Endothelial cell (in vitro differentiated cells): ENCODE measurements at places on chromosomes 6 and 20.

DNA sequence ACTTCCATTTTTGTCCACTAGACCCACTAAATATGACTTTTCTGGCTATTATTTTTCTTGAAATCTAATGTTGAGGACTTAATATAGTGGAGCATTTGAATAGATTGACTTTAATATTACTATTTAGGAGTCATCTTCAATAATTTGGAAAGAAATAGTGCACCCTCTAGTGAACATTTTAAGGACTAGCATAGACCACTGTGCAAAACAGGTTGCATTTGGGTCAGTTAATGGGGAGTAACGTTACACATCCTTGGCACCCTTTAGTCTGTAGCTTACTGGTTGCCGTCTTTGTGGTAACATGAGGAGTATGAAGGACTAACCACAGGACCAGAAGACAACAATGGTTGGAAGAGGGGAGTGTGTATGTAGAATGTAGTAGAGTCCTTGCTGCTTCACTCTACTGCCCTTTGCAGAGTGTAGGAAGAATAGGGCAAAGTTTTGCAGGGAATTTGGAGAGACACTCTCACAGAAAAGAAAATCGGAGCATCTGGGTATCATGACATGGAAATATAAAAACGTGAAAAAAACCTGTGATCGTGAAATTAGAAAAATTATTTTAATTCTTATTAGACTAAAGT lies 25.2 kb downstream of the RFPL4B start:
- DNase-seq = no peak

- DNase-seq = no peak
Observed at GRCh38 chr6:157452096-157452495, 71.1 kb downstream of the ZDHHC14 start.

- DNase-seq = no peak
Observed at GRCh38 chr6:129340983-129341382, 369.0 kb downstream of the ARHGAP18 start.

GRCh38 chr20:1800180-1800579 lies 95.0 kb upstream of the SIRPA start:
- no peak for DNase-seq

GRCh38 chr6:119887666-119888065 lies 538.1 kb upstream of the MAN1A1 start:
- no peak for DNase-seq

GRCh38 chr6:11044712-11045167 lies 635 bp upstream of the ELOVL2 start:
- DNase-seq = no peak

GRCh38 chr20:62501801-62502495 lies 26.2 kb upstream of the GATA5 start:
- no peak for DNase-seq

- DNase-seq = no peak
Observed at GRCh38 chr6:18280084-18280483, 15.8 kb upstream of the DEK start.

DNA sequence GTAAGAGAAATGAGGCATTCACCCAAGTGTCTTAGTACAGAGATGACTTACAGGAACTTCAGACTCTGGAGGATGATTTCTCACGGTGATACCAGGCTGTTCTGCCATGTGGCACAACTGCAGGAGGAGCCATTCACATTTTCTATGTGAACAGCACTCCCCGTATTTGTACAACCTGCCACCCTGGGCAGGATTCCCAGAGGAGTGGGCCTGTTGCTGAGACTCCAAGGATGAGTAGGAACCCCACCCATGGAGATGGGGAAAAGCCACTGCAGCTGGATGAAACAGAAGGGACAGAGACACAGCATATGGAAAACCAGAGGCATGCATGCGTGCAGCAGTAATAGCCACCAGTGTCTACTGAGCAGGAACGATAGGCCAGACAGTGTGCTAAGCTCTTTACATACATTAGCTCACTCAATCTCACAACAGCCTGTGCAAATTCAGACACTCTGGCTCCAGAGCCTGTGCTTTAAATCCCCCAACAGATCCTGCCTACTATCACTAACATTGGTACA lies 48.0 kb upstream of the PTPRT start:
- no peak for DNase-seq

DNA sequence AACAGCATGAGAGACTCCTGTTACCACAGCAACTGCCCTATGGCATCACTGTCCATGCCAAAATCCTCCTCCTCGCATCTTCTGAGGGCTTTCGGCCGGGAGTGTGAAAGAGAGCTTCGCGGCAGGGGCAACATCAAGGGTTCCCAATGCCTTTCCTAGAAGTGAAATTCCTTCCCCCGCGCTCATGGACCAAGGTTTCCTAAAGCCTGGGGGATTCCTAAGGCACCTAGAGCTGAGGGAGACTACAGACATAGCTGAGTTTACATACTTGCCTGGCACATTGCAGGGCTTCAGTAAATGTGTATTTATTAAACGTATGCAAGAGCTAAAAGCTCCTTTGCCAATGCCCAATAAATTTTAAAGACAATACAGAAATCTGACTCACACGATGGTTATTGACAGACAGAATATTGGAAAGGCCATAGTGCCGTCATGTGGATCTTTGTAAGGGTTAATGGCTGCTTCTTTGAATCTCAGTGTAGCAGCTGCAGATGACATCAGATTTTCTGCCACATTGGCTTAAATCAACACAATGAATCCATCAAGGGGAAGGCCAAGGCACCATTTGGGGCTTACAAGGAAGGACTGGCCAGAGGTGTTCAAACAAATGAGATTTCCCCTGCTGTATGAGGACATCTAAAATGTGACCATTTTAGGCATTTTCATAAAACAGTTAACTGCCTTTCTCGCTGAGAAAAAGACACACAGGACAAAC lies 281.2 kb upstream of the JARID2 start:
- DNase-seq = no peak

GRCh38 chr6:167669870-167670802 lies 156.6 kb upstream of the AFDN start:
- no peak for DNase-seq

DNA sequence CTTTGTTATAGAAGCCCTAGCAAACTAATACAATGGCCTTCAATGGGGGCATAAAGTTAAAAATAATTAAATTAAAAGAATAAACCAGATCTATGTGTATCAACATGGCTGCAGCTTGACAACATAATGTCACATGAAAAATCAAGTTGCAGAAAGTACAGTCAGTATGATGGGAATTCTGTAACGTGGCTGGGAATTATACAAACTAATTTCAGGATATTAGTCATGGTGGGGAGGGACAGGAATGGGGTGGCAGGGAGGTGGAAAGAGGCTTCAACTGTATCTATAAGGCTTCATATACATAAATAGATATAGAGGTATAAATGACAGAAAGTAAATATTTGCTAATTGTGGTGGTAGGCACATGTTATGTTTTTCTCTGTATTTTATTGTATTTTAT lies 107.1 kb downstream of the UNC5CL start:
- DNase-seq = no peak

- DNase-seq = no peak
Observed at GRCh38 chr20:31644701-31645100, 7.0 kb downstream of the COX4I2 start.

DNA sequence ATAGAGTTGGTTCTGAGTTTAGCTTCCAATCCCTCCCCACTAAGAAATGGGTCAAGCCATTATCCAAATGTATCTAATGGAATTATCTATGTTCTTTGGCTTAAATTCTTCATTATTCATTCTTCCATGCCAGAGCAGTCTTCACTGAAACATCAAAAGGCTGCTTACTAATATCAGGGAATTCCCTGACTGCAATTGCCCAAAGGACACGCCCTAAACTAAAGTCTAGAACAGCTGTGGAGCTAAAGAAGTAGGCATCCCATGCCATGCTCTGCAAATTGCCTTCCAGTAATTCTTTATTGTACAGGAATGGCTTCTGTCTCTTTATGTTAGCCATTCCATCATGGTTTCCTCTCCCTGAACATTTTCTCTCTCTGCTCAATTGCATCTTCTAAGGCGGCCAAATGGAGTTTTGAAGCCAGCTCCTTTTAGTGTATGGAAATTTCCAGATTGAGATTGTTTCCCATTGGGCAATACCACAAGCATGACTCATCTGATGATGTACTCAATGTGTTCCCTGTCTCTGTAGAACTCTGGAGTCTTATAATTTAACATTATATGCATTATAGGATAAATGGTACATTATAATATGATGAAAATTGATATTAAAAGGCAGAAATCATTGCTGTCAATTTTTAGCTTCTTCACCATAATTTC lies 28.8 kb upstream of the TSHZ2 start:
- no peak for DNase-seq

DNA sequence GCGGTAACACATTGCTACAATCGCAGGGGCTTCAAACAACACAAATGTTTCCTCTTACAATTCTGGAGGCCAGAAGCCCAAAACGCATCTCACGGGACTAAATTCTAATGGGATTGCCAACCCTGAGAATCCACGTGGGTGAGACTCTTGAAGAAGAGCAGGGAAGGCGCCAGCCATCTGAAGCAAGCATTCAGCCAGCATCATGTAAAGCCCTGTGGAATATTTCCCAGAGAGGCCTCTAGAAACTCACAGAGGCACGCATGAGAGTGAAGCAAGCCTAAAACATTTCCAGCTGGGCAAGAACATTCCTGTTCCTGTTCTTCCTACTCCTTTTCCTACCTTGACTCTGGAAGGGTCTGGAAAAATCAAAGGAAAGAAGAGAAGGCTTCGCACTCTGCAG lies 19.6 kb upstream of the FNDC1 start:
- DNase-seq = no peak

GRCh38 chr6:35203680-35204079 lies 10.1 kb upstream of the SCUBE3 start:
- DNase-seq = no peak
